Posterior cingulate gyrus (tissue), 11 donors: ENCODE measurements at places on chromosomes 6 and 20.

DNA sequence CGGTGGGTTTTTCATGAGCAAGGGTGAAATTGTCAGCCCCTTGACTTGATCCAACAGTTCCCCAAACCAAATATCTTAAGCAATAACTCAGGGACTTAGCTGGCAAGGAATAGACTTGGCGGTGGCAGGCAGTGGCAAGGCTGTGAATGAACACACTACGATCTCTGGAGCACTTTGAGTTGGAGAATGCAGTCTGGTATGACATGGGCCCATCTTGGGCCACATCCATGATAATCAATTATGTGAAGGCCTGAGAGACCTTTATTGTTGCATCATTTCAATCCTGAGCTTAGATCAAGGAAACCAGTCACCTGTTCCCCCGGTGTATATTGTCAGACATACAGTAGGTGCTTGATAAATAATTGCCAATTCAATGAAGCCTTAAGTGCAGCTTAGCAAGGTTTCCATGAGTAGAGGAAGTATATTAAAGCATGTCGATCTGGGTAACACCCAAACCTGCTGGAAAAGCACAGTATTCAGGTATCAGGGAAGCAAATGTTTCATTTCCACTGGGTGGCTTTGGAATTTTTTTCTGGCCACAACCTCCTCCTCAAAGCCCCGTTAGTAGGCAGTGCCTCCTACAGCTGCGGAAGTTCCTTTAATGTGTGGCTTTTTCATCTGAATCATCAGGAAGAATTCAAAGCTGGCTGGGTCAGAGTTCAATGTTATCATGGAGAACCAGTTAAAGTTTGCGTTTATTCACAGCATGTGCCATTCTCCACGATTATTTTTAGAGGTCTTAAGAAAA, 10.2 kb downstream of the CASS4 start:
- DNase-seq, result no peak

GRCh38 chr6:129635396-129636130, 74.4 kb downstream of the ARHGAP18 start:
- no peak for DNase-seq

- no peak for DNase-seq
Observed at GRCh38 chr6:11025921-11026635, 18.0 kb downstream of the ELOVL2 start.

DNA sequence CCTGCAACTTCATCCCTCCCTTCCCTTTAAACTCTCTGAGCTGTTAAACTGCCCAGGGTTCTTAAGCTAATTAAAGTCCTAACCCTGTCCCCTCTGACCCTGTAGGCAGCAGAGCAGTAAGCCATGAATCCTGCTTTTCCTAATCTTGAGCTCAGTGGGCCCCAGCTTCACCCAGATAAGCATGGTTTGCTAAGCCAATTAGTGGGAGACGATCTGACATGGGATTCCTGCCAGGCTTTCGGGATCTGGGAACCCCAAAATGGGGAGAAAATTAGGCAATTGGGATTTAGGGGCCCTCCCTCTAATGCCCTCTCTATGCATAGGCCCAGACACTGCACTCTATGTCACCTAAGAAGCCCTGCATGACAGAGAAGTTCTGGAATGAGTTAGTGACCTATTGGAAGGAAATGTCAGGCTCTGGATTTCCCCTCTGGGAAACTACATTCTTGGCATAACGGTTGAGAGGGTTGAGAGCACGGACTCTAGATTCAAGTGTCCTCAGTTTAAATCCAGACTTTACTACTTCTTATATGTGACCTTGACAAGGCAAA, 4.6 kb downstream of the XKR7 start:
- no peak for DNase-seq

- no peak for DNase-seq
Observed at GRCh38 chr6:140566781-140567277, 1192.4 kb upstream of the CITED2 start.

GRCh38 chr6:13455552-13455966, 31.8 kb downstream of the GFOD1 start:
- no peak for DNase-seq

GRCh38 chr6:125314009-125314581, 12.3 kb upstream of the HDDC2 start:
- DNase-seq, result peak; percentile 85

DNA sequence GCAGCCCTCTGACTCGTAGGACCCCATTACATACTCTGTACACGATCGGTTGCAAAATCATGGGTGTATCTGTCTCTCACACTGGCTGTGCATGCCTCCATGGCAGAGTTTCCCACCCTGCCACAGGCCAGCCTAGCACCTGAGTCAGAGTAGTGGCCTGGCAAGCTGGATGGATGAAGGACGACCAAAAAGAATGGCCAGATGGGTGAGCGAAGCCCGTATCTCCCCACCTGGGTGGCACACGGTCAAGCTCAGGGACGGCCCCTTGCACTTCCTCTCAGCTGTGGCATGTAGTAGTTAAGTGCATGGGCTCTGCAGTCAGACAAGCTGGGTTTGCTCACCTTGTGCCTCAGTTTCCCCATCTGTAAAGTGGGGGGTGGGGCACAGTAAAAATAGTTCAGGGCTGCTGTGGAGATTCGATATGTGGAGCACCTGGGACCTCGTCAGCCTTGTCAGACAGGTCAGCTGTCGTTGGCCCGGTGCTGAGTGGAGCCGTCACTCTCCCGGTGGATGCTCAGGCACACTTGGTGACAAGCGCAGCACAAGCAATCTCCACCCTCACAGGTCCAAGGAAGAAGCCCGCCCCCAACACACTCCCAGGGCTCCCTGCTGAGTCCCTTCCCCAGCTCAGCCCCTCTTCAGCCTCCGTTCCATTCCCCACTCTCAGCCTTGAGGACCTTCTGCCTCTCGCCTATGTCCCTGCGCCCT, 12.6 kb downstream of the CPNE5 start:
- DNase-seq, result no peak

DNA sequence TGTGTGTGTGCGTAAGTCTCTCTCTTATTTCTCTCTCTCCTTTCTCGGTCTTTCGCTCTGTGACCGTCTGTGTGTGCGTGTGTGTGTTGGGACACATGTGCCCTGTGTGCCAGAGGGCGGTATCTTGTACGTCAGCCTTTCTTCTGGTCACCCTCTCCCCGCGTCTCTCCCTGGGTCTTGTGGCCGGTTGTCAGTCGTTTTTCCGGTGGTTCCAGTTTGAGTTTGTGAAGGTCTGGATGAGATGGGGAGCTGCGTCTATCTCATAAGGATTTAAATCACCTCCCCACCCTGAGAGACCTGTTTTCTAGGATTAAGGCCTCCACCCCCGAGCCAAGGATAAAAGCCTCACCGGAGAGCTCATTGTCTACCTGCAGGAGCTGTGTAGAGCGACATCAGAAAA, 295.5 kb upstream of the ZNF337 start:
- DNase-seq, result peak; percentile 57

DNA sequence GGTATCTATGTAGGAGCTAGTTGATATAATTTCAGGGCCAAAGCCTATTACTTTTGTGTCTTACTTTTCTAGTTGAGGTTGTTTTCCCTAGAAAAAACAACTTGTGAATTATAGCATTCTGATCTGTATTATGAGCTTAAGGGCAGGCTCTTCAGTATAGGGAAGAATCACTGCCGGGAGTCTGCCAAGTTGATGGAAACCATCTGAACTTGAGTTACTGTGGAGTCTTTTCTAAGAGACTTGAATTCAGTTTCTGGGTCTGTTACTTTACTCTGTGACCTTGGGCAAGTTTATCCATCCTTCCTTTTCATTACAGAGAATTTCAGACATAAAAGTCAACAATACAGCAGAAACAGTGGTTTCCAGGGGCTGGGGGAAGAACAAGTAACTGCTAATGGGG, 2.1 kb upstream of the CASS4 start:
- DNase-seq, result no peak

- no peak for DNase-seq
Observed at GRCh38 chr20:45974896-45975565, 3.0 kb upstream of the ZNF335 start.

DNA sequence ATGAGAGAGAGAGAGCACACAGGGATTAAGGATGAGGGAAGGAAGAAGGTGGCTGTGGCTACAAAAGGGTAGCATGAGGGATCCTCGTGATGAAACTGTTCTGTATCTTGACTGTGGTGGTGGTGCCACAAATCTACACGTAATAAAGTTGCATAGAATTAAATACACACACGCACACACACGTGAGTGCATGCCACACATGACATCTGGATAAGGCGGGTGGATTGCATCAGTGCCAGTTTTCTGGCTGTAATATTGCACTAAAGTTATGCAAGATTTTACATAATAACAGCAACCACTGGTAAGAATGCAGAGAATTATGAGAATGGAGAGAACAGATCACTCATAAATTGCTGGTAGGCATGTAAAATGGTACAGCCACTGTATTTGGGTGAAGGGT, 16.9 kb upstream of the STK35 start:
- no peak for DNase-seq

DNA sequence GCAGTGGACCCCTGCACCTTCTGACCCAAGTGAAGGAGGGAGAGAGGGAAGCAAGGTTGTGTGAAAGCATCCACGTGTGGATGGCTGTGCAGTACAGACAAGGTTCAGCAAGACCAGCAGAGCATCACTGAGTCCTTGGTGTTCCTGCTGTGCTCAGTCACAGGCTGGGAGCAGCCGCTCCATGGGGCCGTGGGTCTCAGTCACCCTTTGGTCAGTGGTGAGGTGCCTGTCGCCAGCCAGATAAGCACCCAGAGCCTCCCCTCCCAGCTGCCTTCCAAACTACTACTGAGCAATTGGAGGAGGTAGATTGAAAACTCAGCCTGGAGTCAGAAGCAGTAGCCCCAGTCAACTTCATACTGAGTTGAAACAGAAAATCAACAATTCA, 218.9 kb downstream of the SLC24A3 start:
- no peak for DNase-seq

DNA sequence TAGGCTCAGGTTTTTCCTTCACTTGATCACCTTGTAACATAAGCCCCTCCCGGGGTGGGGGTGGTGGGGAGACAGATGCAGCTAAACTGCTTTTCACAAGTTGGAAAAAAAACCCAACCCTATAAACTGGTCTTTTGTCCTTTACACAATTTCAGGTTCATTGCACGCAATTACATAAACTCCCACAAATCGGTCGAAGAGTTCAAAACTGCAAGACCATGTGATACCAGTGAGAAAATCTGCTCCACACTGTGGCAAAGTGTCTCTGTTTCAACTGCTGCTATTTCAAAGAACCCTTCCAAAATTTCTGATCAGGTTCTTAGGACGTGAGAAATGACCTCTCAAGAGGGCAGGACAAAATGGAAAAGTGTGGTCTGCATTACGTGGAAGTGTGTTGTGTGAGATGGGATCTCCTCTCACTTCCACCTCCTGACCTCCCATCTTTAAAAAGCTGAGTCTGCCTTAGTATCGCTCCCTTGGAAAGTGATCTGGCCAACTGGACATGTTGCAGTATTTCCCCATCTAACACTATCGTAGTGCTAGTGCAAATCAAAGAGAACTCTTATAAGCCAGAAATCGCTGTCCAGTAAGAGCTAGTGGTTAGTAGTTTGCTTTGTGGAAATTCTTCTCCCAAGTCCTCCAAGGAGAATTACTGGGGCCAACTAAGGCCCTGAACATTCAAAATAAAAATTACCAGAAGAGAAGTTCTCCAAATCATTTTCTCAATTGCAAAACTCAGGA, 60.1 kb downstream of the PRND start:
- DNase-seq, result no peak
